ENCODE measurements at places on chromosomes 4 and X.

GRCh38 chrX:41960142-41960541 is 36.8 kb upstream of the CASK start:
- no peak for DNase-seq

GRCh38 chr4:55321707-55322264 is 24.3 kb upstream of the SRD5A3 start:
- no peak for DNase-seq

GRCh38 chr4:165415910-165416309 is 37.1 kb downstream of the CPE start:
- no peak for DNase-seq

DNA sequence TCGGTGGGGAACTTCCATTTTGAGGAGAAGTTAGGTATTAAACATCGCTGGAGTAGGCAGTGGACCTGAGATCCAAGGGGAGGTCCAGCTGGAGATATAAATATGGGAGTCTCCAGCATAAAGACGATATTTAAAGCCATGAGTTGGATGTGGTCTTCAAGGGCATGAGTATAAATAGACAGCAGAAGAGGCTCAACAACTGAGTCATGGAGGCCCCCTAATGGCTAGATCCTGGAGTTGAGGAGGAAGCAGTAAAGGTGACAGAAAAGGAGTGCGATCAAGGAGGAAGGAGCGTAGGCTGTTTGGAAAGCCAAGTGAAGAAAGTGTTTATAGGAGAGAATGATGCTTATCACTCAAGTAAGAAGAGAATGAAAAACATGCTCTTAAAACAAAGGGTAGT is 18.1 kb upstream of the APBB2 start:
- DNase-seq = no peak

DNA sequence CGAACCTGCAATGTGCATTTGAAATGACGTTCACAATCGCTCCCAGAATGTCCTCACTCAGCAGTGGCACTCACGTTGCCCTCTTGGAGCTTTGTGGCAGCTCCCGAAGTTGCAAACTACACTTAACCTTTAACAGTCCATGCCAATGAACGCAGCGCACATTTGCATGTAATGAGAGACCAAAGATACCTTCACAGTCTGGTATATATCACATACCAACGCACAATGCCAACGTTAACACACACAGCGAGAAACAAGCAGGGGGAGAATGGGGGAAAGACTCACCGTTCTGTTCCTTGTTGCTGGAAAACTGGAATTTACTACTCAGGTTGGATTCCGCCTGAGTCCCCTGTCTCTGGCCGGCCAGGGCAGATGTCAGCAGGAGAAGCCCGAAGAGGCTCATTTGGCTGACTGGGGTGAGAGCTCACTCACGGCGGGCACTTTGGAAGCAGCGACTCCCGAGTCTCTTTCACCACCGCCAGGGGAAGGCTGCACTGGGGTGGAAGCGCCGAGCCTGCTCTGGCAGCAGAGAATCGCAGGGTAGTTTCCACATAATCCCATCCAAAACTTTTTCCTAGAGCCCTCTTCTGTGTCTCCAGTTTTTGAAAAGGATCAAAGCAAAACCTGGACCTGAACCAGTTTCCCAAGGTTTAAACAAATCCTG is 966 bp downstream of the PDGFC start:
- no peak for DNase-seq

DNA sequence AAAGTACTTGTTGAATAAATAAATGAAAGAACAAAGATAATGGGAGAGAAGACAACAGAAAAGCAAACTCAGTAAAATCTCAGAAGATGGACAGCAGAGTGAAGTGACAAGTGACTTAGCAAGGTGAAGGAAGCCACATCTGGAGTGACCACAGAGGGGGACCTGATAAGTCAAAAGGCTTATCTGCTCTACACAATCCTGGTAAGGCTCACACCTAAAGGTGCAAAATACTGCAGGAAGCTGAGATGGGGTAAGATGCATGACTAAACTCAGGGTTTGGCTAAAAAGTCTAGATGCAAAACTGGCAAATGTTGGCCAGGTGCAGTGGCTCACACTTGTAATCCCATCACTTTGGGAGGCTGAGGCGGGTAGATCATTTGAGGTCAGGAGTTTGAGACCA is 22.2 kb downstream of the TRMT2B start:
- no peak for DNase-seq

DNA sequence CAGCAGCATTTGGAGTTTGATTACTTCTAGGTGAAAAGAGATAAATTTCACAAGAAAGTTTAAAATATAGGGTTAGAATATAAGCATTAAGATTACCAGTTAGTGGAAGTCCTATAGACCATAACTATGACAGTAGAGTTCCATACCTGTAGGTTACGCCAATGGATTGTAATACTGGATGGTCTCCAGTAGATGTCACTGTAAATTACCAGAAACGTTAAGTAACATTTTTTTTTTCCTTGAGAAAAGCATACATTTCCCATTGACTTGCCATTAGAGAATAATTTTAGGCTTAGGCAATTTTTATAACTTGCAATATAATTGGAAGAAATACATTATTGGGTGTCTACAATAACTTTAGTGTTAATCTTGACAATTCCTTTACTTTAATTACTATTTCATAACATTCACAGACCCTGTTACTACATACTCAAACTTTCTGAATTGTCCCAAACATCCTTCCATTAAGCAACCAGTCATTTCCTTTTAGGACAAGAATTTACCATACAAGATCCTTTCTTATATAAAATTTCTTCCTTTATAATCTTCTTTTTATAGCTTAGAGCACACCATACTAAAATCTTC is 304.1 kb upstream of the TECRL start:
- no peak for DNase-seq

DNA sequence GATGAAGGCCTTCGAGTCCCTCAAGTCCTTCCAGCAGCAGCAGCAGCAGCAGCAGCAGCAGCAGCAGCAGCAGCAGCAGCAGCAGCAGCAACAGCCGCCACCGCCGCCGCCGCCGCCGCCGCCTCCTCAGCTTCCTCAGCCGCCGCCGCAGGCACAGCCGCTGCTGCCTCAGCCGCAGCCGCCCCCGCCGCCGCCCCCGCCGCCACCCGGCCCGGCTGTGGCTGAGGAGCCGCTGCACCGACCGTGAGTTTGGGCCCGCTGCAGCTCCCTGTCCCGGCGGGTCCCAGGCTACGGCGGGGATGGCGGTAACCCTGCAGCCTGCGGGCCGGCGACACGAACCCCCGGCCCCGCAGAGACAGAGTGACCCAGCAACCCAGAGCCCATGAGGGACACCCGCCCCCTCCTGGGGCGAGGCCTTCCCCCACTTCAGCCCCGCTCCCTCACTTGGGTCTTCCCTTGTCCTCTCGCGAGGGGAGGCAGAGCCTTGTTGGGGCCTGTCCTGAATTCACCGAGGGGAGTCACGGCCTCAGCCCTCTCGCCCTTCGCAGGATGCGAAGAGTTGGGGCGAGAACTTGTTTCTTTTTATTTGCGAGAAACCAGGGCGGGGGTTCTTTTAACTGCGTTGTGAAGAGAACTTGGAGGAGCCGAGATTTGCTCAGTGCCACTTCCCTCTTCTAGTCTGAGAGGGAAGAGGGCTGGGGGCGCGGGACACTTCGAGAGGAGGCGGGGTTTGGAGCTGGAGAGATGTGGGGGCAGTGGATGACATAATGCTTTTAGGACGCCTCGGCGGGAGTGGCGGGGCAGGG is 568 bp downstream of the HTT start:
- DNase-seq = peak; percentile 56

DNA sequence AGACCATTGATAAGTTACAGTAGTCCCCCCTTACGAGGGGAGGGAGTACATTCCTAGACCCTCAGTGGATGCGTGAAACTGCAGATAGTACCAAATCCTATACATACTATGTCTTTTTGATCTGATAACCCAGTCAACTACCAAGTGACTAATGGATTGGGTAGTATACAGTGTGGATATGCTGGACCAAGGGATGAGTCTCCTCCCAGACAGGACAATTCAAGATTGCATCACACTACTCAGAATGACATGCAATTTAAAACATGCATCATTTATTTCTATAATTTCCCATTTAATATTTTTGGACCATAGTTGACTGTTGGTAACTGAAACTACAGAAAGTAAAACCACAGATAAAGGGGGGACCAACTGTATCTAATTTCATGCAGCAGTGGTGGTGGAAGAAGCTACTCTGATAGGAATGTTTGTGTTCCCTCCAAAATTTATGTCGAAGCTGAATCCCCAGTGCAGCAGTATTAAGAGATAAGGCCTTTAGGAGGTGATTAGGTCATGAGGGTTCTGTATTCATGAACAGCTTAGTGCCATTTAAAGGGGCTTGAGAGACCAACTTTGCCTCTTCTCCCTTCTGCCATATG is 11.9 kb downstream of the HADH start:
- DNase-seq = no peak

DNA sequence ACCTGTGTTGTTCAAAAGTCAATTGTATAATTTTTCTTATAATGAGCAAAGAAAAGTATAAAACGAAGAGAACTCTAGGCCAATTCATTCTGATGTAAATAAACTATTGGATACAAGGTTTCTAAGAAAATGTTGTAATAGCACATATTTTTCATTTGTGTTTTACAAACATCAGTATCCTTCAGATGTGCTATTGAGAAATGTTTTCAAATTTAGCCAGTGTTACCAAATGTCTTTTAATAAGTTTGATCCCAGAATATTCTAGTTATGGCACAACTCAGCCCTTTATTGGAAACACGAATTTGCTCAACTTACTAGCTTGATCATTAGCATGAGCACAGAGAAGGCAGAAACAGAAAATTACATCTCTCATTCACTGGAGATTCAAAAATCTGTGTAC is 319.3 kb downstream of the IL15 start:
- DNase-seq = no peak

DNA sequence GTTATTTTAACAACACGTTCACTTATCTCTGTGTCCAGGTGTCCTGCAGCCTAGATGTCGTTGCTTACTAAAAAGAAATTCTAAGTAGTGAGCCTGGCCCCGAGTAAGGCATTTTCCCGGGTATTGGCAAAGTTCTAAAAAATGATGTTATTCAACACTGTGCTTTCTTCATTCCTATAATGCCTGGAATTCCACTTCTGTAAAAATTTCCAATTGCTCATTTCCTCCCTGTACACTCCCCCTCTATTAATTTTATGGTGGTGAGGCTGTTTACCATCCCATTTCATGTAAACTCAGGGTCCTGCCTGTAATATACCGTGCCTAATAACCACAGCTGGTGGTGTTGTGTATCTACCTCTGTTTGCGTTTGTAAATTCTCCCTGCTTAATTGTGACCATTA is 14.2 kb downstream of the BST1 start:
- no peak for DNase-seq

DNA sequence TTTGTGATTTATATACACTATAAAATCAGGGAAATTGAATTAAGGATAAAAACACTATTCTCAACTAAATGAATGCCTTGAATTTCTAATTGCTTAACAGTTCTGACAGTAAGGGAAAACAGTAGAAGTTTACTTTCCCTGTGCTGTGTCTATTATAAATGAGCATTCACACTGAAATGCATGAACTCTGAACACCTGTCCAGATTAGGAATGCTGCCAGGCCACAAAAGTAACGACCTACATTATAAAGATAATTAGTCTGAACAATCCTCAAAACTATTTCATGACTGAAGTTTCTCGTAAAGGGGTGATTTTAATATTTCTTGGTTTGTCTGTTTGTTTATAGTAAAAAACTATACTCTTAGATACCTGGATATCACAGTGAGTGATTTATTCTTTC is 2.0 kb downstream of the NDST3 start:
- no peak for DNase-seq

DNA sequence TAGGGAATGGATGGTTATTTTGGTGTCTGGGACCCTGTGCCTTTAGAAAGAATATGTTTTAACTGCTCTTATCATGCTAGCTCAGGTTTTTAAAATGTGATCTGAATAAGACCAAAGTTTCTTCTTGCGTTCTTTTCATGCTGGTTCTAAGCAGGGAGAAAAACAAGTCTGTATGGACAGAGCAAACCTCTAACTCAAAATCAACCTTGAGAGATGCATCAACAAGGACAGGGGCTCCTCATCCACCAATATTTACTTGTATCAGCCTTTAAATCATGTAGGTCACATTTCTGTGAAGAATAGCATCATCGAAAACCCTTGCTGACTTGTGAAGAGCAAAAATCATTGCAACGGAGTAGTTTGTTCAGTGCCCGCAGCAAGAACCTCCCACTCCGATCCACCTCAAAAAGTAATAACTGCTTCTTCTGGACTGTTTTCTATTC is 1.2 kb downstream of the ATP10D start:
- DNase-seq = no peak

GRCh38 chr4:117326091-117326490 is 240.7 kb upstream of the TRAM1L1 start:
- DNase-seq = no peak

- DNase-seq = no peak
Measured at GRCh38 chr4:143185253-143186107, 763 bp downstream of the USP38 start.

GRCh38 chr4:88818631-88819470 is 121.2 kb upstream of the NAP1L5 start:
- no peak for DNase-seq

DNA sequence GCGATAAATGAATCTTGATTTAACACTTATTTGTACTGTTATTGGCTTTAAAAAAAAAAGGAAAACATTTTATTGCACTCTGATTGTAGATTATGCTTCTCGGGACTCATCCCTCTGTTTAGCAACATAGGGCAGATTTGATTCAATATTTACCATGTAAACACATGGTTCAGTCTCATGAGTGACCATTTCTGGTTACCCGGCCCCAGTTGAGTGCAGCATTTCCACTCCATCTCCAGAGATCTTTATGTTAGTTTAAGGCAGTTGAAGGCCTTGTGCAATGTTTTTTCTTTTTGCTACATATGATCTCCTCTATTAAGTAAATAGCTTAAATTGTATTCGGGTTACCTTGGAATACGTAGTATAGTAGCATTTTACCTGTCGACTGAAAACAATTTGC is 143.3 kb upstream of the RPS6KA3 start:
- no peak for DNase-seq

- DNase-seq = no peak
Measured at GRCh38 chr4:149932188-149932587, 116.5 kb upstream of the IQCM start.

GRCh38 chrX:136493011-136493410 is 4.4 kb upstream of the HTATSF1 start:
- no peak for DNase-seq

DNA sequence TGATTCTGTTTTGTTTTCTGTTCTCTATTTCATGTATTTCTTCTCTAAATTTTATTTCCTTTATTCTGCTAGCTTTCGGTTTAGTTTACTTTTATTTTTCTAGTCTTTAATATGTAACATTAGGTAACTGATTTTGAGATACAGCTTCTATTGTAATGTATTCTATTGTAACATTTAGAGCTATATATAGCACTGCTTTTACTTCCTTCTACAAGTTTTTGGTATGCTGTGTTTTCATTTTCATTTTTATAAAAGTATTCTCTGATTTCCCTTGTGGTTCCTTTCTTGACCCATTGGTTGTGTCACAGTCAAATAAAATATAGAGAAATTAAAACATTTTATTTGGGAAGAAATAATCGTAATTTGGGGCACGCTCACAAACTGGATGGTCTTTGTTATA is 13.9 kb upstream of the CT47A1 start:
- DNase-seq = no peak

- DNase-seq = no peak
Measured at GRCh38 chrX:20665481-20665880, 398.8 kb upstream of the RPS6KA3 start.

- no peak for DNase-seq
Measured at GRCh38 chr4:108982402-108983185, 219.7 kb upstream of the ETNPPL start.

GRCh38 chr4:16537926-16538325 is 311.7 kb upstream of the TAPT1 start:
- no peak for DNase-seq

All from activated gamma-delta T cell (primary cell).